ENCODE measurements at places on chromosomes 3 and 15. TPM values are rescaled to one million over a fixed set of nuclear protein-coding genes. Genes with fewer than 3 reads are reported as not detected.

DNA sequence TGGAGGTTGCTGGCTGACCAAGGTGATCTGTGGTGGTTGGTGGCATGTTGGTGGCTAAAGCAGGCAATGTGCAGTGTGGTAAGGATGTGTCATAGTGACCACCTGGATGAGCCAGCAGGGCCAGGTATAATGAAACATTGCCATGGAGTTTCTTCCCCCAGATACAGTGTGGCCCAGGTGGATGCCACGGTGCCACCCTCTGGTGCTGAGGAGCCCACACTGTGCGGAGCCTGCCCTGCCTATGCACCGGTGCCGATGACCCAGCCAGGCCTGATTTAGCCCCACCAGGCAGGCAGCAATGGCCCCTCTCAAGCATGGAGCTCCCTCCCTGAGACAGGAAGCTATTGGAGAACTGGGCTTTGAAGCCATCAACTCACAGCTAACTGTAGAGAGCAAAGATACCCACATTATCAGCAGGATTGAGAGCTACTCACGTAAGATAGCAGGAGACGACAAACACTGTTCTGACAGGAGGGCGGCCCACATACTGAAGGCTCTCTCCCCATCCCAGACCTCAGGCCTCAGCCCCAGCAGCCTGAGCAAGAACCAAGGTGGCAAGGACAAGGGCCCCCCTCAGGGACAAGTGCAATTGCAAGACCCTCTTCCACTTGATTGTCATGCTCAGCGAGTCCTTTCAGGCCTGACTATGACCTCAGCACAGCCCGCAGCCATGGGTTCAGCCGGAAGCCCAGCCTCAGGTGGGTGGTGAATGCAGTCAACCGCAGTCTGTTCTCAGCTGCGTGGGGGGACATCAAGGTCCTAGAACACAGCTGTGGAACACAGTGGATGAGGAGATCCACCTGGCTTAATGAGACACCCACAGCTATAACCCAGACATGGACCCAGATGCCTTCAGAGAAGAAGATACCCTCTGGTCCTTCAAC lies 82.8 kb upstream of the CDV3 start:
- H3K27me3 ChIP-seq, result no peaks in the 10 kb centered on the region
- H3K4me3 ChIP-seq, result no peak overlapping the region
- no peak overlapping the region for H3K27ac ChIP-seq
- no peaks in the 10 kb centered on the region for H3K36me3 ChIP-seq

DNA sequence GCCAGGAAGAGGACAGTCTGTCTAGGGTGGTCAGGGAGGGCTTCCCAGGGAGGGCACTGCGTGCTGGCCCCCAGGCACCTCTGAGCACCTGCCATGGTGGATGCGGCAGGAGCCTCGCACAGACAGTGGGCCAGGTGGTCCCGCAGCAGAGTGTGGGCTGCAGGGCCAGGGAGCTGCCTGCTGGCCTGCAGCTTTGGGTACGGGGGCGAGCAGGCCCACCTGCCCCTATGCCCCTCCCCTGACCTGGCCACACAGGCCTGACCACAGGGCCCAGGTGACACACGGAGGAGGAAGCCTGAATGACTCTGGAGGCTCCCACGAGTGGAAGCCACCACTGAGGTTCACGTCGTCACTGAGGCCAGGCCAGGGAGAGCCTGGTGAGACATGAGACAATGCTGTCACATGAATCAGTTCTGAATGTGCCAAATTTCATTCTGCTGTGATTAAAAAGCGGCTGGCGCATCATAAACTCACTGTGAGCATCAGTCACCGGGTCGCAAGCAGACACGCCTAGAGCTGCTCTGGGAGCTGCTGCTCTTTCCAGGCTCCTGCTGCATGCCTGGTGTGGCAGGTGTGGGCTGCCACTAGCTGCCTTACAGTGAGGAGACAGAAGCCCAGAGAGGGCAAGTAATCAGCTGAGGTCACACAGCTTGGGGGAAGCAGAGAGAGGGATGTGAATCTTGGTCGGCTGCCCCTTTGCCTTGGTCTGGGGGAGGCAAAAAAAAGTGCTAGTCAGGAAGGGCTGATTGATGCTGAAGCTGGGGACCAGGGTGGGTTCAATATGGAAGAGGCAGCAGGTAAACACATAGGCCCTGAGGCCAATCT lies 39.5 kb upstream of the IQSEC1 start:
- no peak overlapping the region for H3K4me3 ChIP-seq
- no peaks in the 10 kb centered on the region for H3K36me3 ChIP-seq
- H3K27me3 ChIP-seq, result no peaks in the 10 kb centered on the region
- H3K4me1 ChIP-seq, result no peaks in the 10 kb centered on the region
- H3K27ac ChIP-seq, result no peak overlapping the region
- DNase-seq, result no peak

GRCh38 chr3:72163809-72164634 lies 379.1 kb upstream of the PROK2 start:
- peaks cover 11% of the 10 kb centered on the region for H3K27me3 ChIP-seq
- DNase-seq, result no peak
- H3K27ac ChIP-seq, result no peak overlapping the region
- no peaks in the 10 kb centered on the region for H3K36me3 ChIP-seq
- H3K4me1 ChIP-seq, result peaks cover 4% of the 10 kb centered on the region

GRCh38 chr3:156017352-156018030 lies 102.9 kb upstream of the KCNAB1 start:
- H3K27ac ChIP-seq, result no peak overlapping the region
- no peak for DNase-seq
- no peaks in the 10 kb centered on the region for H3K4me1 ChIP-seq

GRCh38 chr3:58115175-58115574 lies 95.6 kb downstream of the DNASE1L3 start:
- peaks cover 11% of the 10 kb centered on the region for H3K4me1 ChIP-seq
- no peak overlapping the region for H3K4me3 ChIP-seq
- no peak overlapping the region for H3K27ac ChIP-seq
- peaks cover 51% of the 10 kb centered on the region for H3K36me3 ChIP-seq
- DNase-seq, result no peak

DNA sequence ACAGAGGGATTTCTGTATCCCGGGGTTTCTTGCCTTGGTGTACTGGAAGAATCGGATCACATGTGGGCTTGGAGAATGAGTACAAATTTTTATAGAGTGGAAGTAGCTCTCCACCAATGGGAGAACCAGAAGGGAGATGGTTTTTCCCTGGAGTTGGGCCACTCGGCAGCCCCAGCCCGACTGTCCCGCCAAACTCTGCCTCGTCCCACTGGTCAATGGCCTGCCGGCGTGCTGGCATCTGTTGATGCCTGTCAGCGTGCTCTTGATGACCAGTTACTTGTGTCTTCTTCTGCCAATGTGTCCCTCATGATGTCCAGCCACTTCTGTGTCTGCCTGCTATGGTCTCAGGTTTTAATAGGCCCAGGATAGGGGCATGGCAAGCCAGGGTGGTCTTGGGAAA lies 100.5 kb downstream of the CFAP44 start:
- H3K4me1 ChIP-seq, result no peaks in the 10 kb centered on the region
- H3K36me3 ChIP-seq, result no peaks in the 10 kb centered on the region
- H3K27me3 ChIP-seq, result no peaks in the 10 kb centered on the region
- no peak overlapping the region for H3K27ac ChIP-seq
- no peak for DNase-seq

DNA sequence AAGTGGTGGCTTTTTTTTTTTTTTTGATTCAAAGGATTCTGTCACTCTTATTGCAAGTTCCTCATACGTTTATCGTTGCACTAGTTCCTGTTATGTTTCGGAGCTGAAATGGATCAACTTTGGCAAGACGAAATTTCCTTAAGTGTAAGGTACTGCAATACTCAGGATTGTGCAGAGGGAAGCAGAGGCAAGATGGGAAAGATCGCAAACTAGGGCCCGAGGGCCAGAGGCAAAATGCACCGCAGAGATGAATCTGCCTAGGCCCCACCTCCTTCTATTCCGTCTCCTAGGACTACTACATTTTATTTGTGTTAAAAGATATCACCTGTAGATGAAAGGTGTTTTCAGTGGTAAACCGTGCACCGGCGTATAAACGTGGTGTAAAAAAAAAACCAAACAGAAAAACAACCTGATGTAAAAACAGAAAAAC lies 331 bp downstream of the RNU6-1 start:
- H3K27ac ChIP-seq, result no peak overlapping the region
- H3K36me3 ChIP-seq, result no peaks in the 10 kb centered on the region

DNA sequence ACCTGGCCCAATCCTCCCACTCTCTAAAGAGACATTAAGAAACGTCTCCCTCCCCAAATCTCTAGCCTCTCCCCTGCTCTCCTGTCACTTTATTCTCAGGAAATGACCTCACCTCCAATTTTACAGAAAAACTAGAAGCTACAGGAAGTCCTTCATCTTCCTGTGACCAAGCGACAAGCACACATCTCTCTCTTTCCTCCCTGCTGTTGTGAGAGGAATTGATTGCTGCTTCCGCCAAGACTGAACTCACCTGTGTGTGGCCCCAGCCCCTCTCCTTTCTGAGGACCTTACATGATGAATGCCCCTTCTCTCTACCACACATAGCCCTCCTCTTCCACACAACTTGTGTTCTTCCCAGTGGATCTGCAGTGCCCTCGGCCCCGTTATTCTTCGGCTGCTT lies 18.2 kb downstream of the DNAJB8 start:
- DNase-seq, result no peak
- no peak overlapping the region for H3K27ac ChIP-seq
- H3K4me3 ChIP-seq, result no peak overlapping the region
- H3K4me1 ChIP-seq, result no peaks in the 10 kb centered on the region
- no peaks in the 10 kb centered on the region for H3K36me3 ChIP-seq

DNA sequence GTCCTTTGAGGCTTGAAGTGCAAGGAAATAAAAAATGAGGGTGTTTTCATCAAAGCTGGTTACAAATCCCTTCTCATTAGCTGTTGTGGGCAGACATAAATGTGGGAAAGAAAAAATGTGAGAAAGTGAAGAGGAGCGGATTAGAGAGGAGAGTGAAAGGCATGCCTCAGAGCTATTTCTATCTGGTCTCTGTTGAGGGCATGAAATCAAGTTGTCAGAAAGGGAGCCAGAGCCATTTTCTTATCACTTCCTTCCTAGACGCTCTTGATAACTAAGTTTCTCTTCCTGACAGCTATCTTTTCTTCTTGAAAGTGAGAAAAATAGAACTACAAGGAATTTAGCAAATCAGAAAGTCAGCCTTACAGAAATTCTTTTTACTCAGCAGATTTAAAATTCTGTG lies 20.8 kb upstream of the CAPN3 start:
- DNase-seq, result no peak
- H3K27ac ChIP-seq, result no peak overlapping the region
- H3K27me3 ChIP-seq, result no peaks in the 10 kb centered on the region
- H3K4me3 ChIP-seq, result no peak overlapping the region

- H3K36me3 ChIP-seq, result no peaks in the 10 kb centered on the region
- DNase-seq, result no peak
- H3K27ac ChIP-seq, result no peak overlapping the region
Observed at GRCh38 chr3:124584245-124584551, 146.1 kb upstream of the UMPS start.

DNA sequence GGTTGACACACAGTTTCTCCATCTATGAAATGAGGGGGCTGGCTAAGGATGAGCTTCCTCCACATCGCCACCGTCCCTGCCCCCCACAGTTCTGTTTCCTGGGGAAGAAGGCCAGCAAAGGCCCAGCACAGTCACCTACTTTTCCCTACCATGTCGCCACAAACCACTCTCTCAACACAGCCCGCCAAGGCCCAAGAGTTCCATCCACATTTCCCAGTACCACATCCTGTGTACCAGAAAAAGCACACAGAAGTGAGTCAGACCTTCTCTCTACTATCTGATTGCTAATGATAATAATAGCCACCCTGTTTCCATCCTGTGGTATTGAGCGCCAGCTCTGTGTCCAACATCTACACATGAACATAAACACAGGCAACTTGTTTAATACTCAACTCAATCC lies 30.3 kb upstream of the C15orf39 start:
- H3K4me3 ChIP-seq, result no peak overlapping the region
- peaks cover 30% of the 10 kb centered on the region for H3K4me1 ChIP-seq
- no peaks in the 10 kb centered on the region for H3K36me3 ChIP-seq
- no peaks in the 10 kb centered on the region for H3K27me3 ChIP-seq
- peak; percentile 89 for DNase-seq
- H3K27ac ChIP-seq, result no peak overlapping the region

GRCh38 chr3:47410801-47411646 lies 30.2 kb downstream of the PTPN23 start:
- no peak overlapping the region for H3K4me3 ChIP-seq
- no peak for DNase-seq
- peaks cover 11% of the 10 kb centered on the region for H3K36me3 ChIP-seq
- no peaks in the 10 kb centered on the region for H3K27me3 ChIP-seq
- no peak overlapping the region for H3K27ac ChIP-seq

GRCh38 chr3:150128126-150128525 lies 157.4 kb upstream of the PFN2 start:
- no peak overlapping the region for H3K4me3 ChIP-seq
- H3K36me3 ChIP-seq, result no peaks in the 10 kb centered on the region
- H3K27me3 ChIP-seq, result no peaks in the 10 kb centered on the region
- H3K27ac ChIP-seq, result no peak overlapping the region
- no peaks in the 10 kb centered on the region for H3K4me1 ChIP-seq

- no peaks in the 10 kb centered on the region for H3K36me3 ChIP-seq
- no peaks in the 10 kb centered on the region for H3K27me3 ChIP-seq
- DNase-seq, result peak; percentile 73
- H3K27ac ChIP-seq, result no peak overlapping the region
- H3K4me1 ChIP-seq, result peaks cover 23% of the 10 kb centered on the region
Observed at GRCh38 chr15:75167588-75168350, 33.9 kb upstream of the C15orf39 start.

DNA sequence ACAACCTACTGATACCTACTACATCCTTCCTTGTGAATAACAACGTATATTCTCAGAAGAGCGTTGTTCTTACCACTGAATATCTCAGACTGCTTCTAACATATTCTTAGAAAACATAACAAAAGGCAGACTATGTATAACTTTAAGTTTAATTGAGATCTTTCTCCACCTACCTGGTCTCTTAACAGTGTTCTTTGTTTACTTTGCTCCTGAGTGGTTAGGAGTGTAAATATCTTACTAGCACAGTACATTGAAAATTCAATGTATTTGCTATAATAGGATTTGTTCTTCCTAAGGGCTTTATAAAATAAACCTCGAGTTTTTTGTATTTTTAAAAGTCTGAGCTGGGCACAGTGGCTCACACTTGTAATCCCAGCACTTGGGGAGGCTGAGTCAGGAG lies 7.9 kb upstream of the BLM start:
- H3K36me3 ChIP-seq, result no peaks in the 10 kb centered on the region
- DNase-seq, result no peak
- no peaks in the 10 kb centered on the region for H3K27me3 ChIP-seq
- no peaks in the 10 kb centered on the region for H3K4me1 ChIP-seq
- H3K4me3 ChIP-seq, result no peak overlapping the region

The SLC22A14 gene
- 0.45 TPM for total RNA-seq

The PPARG gene
- 4.4 TPM for total RNA-seq

The TRH gene
- not detected for total RNA-seq

The CTXN2 gene
- total RNA-seq, result not detected

The RPL39L gene
- total RNA-seq, result 6.5 TPM

The TMCO5A gene
- total RNA-seq, result not detected

The GOLGA8Q gene
- 0.84 TPM for total RNA-seq

The CLDN18 gene
- not detected for total RNA-seq

The IL17RD gene
- total RNA-seq, result 8.7 TPM

The PAQR9 gene
- total RNA-seq, result 0.22 TPM

Data from astrocyte (in vitro differentiated cells and primary cell).